Endothelial cell (in vitro differentiated cells): ENCODE measurements at places on chromosomes 11 and 22. TPM values are rescaled to one million over a fixed set of nuclear protein-coding genes. Genes with fewer than 3 reads are reported as not detected.

GRCh38 chr22:29106839-29107238 lies 34.0 kb downstream of the KREMEN1 start:
- H3K36me3 ChIP-seq, result no peaks in the 10 kb centered on the region
- no peaks in the 10 kb centered on the region for H3K27me3 ChIP-seq
- H3K4me1 ChIP-seq, result peaks cover 5% of the 10 kb centered on the region
- no peak overlapping the region for H3K4me3 ChIP-seq

DNA sequence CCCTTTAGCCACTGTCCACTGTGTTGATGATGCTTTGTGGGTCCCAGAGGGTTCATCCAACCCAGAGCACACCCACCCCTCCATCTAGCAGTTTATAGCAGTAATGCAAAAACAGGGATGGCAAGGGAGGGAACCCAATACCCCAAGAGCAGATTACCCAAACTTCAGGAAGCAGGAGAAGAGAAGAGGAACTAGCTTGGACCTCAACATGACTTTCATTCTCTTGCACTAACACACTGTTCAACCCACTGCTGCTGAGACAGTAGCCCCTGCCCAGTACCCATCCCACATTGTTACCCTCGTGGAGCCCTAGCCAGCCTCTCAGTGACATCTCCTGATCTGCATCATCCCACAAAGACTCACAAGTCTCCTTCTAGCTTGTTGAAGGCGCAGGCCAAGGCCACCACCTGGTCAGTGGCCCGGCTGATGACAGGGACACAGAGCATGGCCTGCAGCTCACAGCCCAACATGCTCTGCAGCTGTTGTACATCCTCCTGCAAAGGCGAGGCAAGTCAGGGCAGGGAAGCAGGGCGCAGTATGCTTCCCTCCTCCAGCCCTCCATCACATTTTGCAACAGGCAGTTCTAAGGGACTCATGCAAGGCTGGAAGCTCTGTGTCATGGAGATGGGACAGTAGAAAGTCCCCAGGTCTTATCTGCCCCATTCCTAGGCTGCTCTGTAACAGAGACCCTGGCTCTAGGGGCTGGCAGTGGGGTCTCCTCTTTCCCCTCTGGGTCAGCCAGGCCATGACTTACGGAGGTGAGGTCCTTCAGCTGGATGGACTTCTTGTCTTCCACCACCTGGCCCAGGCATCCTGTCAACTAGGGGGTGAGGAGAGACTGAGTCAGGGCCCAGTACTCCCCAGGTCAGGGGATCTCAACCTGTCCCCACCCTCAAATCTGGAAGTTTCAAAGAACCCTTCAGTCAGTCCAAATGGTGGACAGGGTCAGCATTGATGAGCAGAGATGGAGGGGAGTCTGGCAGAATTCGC lies 85.5 kb downstream of the PDE2A start:
- H3K36me3 ChIP-seq, result peaks cover 29% of the 10 kb centered on the region
- H3K4me1 ChIP-seq, result peaks cover 11% of the 10 kb centered on the region
- H3K27me3 ChIP-seq, result peaks cover 23% of the 10 kb centered on the region
- no peak for DNase-seq

DNA sequence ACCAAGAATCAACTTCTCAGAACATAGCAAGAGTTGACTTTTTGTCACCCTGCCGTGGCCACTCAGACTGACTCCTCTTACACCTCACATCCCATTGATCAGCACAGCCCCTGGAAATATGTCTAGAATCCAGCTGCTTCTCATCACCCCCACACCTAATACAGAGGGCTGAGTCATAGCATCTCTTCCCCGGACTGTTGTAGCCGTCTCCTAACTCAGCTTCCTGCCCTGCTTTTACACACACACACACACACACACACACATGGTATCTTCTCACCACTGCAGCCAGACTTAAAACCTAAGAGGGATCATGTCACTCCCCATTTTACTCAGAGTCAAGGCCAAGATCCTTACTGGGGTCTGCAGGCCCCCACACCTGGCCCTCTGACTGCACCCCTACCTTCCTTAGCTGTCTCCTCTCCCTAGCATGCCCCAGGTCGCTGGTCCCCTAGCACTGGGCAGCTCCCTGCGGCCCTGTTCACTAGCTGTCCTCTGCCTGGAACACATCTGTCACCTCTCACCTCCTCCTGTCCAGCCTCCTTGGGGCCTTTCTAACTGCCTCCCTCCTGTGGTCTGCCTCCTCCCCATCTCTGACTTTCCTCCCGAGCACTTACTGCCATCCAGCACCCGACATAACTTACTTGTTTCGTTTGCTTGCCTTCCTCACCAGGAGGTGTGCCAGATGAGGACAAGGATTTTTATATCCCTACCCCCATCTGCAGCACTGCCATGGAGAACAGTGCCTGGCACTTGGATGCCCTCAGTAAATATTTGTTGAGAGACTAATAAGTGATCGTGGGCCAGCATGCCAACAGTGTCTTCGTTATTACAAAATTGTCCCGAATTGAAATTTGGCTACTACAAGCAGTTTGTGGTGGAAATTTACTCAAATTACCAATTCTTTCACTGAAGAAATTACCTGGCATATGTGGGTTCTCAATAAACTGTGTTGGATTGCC lies 61.9 kb downstream of the BMAL1 start:
- peaks cover 7% of the 10 kb centered on the region for H3K36me3 ChIP-seq
- peaks cover 21% of the 10 kb centered on the region for H3K4me1 ChIP-seq
- H3K27ac ChIP-seq, result no peak overlapping the region

DNA sequence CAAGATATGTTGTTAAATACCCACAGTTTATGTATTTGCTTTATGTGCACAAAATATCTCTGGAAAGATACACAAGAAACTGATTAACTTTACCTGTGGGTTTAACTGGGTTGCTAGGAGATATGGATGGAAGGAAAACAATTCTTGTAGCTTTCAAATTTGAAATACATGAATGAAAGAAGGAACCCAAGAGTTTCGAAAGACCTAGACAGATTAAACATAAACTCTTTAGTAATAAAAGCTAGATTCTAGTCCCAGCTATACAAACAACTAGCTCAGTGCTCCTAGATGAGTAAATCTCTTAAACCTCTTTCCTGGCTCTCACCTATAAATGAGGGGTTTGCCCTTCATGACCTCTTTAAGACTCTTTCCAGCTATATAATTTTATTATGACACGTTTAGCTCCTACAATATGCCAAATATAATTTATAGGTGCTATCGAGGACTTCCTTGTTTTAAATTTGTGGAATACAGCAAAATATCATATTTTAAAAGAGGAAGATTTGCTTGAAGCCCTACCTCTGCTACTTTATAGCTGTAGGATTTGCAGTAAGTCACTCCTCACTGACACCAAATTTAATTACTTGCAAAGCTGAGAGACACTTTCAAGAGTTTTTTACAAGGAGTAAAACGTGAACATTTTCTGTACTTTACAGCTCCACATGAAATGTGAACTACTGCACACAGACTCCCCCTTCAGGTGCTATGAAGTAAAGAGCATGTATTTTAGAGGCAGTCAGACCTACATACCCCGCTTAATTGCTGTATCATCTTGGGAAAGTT lies 50.7 kb downstream of the RRAS2 start:
- H3K27ac ChIP-seq, result no peak overlapping the region
- no peaks in the 10 kb centered on the region for H3K36me3 ChIP-seq
- no peak overlapping the region for H3K4me3 ChIP-seq
- H3K27me3 ChIP-seq, result peaks cover 1% of the 10 kb centered on the region

Gene SLCO2B1
- 3.5 TPM for total RNA-seq

Gene SCGB1D2
- total RNA-seq, result not detected

Gene CASP1
- total RNA-seq, result not detected

DNA sequence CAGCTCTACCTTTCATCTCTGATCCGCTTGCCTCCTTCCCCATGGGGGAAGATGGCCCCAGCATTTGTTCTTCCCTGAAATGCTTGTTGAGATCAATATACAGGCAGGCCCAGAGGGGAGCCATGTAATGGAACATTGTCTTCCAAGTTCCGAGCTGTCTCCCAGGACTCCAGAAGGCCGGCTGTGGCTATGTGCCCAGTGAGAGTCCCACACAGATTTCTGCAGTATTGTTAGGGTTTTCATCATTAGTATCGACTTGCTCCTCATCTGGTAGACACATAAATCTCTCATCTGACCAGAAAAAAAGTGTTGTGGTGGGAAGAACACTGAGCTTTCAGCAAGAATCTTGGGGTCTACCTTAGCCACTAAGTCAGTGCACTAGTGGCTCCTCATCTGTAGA lies 163.4 kb downstream of the TRIM29 start:
- H3K27me3 ChIP-seq, result peaks cover 5% of the 10 kb centered on the region
- no peak for DNase-seq
- no peak overlapping the region for H3K4me3 ChIP-seq
- no peaks in the 10 kb centered on the region for H3K36me3 ChIP-seq
- H3K4me1 ChIP-seq, result no peaks in the 10 kb centered on the region

DNA sequence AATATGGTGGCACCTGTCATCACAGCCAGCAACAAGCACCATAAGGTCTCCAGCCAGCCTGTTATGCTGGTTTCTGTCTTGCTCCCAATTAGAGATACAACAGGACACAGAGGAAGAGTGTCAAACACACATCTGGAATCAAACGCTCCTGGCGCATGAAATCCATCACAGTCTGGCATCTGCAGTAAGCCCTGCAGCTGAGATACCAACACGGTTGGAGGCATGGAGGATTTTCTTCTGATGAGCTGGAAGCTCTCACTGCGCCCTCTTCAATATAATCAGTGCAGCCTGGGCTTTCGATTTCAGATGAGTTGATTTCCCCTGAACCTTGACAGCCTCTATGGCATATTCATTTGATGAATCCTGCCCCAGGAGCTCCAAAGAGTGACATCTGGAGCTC lies 27.8 kb upstream of the CARS1 start:
- H3K4me3 ChIP-seq, result no peak overlapping the region
- no peak overlapping the region for H3K27ac ChIP-seq
- peaks cover 6% of the 10 kb centered on the region for H3K27me3 ChIP-seq
- no peaks in the 10 kb centered on the region for H3K4me1 ChIP-seq
- no peak for DNase-seq

GRCh38 chr11:62193952-62194351 lies 3.9 kb downstream of the SCGB1D1 start:
- peak; percentile 39 for DNase-seq
- no peak overlapping the region for H3K4me3 ChIP-seq
- H3K36me3 ChIP-seq, result no peaks in the 10 kb centered on the region
- H3K4me1 ChIP-seq, result no peaks in the 10 kb centered on the region

DNA sequence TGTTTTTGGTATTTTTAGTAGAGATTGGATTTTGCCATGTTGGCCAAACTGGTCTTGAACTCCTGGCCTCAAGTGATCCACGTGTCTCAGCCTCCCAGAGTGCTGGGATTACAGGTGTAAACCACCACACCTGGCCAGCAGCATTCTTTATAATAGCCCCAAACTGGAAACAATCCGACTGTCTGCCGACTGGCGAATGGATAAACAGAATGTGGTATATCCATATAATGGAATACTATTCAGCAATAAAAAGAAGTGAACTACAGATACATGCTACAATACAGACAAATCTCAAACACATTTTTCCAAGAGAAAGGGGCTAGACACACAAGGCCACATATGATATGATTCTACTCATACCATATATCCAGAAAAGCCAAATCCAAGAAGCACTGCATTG lies 151.3 kb downstream of the ST3GAL4 start:
- peaks cover 2% of the 10 kb centered on the region for H3K4me1 ChIP-seq
- DNase-seq, result no peak
- H3K4me3 ChIP-seq, result no peak overlapping the region
- no peak overlapping the region for H3K27ac ChIP-seq

GRCh38 chr11:69808667-69809086 lies 10.5 kb downstream of the FGF3 start:
- no peak for DNase-seq
- H3K4me3 ChIP-seq, result no peak overlapping the region
- no peak overlapping the region for H3K27ac ChIP-seq
- no peaks in the 10 kb centered on the region for H3K4me1 ChIP-seq

Gene OR6A2
- total RNA-seq, result 0.51 TPM
